ENCODE measurements at places on chromosomes 7 and 10.

DNA sequence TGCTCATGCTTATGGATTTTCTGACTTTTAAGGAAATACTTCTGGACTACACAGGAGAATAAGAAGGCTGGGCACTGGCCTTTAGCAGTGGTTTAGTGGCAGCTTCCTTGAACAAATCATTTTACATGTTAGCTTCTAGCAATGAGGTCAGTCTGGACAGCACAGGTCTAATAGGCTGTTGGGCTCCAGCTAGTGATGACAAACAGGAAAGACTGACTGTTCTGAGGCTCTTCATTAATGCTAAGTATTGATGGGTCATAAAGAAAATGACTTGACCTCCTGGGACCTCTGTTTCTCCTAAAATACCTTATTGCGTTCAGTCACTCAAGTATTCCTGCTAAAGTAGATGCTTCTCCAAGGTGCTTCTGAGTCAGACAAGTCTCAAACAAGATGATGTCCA is 4.9 kb upstream of the RHOBTB1 start:
- DNase-seq, result no peak

GRCh38 chr10:51972733-51973346 is 273.4 kb upstream of the CSTF2T start:
- DNase-seq, result peak; percentile 6

GRCh38 chr10:122139627-122140170 is 131.4 kb upstream of the BTBD16 start:
- no peak for DNase-seq

DNA sequence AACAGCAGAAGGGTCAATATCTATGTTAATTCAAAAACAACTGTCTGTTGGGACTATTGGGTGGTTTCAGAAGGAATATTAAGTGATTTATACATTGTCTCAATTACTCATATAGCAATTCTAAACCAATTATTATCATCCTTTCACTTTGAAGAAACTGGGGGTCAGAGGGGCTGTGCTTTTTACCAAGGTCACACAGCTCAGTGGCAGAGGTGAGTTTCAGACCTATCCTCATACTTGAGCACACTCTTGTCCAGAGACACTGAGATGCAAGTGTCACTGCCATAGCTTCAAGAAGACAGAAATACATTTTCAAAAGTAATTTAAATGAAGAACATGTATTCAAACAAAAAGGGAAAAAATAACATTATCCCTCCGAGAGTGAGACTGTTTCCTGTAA is 195.3 kb downstream of the ARL4A start:
- DNase-seq, result no peak

DNA sequence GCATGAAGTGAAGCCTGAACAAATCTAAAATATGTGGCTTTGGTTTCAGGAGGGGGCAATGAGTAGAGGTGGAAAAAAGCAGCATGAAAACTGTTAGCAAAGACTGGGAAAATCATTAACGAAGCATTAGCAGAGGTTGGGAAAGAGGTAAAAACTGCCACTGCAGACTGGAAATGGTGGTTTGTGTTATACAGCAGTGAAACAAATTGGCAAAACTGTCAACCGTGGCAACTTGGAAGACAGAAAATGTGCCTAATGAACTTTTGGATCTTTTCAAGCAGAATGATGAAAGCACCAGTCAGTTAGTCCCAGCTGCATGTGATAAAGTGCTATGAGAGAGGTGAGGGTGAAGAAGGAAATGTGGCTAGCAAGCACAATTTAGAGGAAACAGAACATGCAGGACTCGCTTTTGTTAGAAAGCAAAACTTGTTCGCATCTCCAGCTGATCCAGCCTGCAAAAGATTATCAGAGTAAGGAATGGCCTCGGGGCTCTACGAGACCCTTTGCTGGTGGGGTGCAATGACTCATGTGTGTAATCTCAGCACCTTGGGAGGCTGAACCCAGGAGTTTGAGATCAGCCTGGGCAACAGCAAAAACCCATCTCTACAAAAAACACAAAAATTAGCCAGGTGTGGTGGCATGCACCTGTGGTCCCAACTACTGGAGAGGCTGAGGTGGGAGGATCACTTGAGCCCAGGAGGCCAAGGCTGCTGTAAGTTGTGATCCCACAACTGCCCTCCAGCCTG is 45.7 kb downstream of the SKIDA1 start:
- no peak for DNase-seq

DNA sequence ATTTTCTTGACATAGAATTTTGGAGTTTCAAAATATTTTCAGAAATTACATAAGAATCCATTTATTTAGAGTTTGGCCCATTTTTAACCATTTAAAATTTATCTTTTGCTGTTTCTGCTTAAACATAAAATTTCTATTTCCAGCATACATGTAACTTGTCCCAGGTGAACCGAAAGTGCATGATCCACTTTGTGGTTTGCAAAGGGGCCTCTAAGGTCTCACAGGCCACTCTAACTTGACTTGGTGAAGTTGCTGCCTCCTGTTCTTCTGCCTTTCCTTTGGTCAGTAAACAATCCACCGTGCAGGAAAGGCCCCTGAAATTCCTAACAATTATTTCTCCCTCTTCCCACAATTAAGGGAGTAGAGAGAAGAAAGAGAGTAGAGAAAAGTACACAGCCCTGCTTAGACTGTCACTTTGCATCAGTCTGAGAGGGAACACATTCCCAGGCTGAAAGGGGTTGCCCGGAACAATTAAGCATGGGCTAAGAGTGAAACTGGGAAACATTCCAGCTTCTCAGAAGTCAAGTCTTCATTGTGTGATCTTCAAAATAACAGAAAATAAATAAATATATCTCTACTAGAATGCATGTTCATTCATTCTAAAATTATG is 79.5 kb upstream of the SEMA3A start:
- no peak for DNase-seq

DNA sequence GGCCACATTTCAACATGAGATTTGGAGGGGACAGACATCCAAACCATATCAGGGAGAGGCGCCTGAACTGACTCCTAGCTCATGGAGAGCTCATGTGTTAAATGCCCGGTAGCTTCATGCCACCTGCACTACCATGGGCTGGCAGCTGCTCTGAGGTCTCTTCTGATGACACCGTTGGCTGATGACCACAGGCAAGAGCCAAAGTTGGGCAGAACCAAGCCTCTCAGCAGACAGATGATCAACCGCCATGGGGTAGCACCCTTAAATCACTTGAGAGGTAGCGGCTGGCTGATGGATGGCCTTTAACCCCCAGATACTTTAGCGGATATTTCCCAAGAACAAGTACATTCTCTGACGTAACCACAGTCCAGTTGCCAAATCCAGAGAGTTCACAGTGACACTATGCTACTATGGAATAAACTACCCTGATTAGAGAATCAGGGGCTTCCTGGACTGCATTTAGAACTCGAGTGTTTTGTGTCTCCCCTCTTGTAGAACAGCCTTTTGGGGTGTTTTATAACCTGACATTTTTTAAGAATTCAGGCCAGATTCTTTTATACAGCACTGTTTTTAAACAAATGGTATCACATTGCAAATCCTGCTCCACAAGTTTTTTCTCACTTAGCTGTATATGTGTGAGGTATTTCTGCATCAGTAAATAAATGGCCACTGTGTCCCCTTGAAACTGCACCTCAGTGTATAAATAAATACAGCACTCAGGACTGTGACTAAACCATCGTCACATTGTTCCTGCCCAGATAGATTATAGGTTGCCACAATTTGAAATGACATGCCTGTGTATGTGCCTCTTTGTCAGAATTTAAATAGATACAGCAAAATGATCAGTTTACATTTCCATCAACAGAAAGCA is 30.8 kb upstream of the DRGX start:
- DNase-seq, result no peak

DNA sequence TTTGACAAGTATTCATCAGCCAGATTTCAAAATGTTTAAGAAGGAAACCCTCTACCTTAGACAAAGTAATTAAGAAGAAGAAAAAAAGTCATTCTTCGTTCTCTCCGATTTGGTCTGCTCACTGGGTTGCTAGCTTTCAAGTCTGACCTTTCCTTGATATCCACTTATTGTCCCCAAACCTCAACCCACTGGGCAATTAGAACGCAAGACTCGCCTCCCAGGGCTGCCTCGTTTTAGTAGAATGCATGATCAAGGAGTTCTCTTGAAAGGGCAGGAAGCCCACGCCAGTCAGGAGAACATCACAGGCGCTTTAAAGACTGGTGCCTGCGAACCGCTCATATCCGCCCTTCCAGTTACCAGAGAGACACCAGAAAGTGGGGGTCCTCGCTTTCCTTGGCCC is 637.7 kb downstream of the PARD3 start:
- no peak for DNase-seq

GRCh38 chr7:32915041-32915536 is 23.5 kb upstream of the KBTBD2 start:
- peak; percentile 6 for DNase-seq

DNA sequence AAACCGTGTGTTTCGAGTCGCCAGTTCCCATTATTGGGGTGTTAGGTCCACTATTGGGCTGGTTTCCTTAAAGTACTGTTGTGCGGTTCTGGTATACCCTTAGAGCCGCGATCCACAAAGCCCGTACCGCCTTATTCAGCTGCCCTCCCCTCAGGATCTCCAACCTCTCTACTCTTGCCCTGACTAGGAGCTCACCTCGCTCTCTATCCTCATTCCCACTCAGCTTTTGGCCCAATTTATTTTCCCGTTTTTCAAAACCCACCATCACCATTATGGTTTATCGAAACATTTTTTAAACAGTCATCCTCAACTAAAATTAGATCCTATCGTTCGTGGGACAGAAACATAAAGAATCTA is 461 bp upstream of the ETV1 start:
- no peak for DNase-seq

GRCh38 chr7:157843336-157844140 is 506.7 kb downstream of the DNAJB6 start:
- DNase-seq, result no peak

- no peak for DNase-seq
Measured at GRCh38 chr7:158416283-158416933, 171.2 kb downstream of the PTPRN2 start.

DNA sequence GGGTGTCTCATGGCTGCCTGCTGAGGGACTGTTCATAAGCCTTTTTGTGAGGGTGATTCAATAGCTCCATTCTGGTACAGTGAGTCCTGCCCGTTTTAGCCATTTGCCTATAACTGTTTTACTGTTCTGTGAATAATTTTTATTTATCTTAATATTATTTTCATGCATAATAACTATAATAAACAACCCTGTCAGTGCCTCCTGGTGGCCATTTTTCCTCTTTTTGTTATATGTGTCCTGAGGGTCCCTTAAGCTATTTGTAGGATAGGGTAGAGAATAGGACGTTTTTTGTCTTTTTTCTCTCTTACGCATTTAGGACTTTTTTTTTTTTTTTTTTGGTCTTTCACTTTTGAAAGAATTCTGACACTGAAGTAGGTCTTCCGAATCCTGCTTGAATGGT is 2.9 kb downstream of the C1QL3 start:
- DNase-seq, result no peak

GRCh38 chr10:23038172-23038571 is 57.2 kb upstream of the MSRB2 start:
- DNase-seq, result no peak

GRCh38 chr10:113278221-113278620 is 274.6 kb upstream of the HABP2 start:
- DNase-seq, result no peak

Data from activated CD4-positive, alpha-beta T cell treated with anti-CD3 and anti-CD28 coated beads, Interleukin-10, Interleukin-2, amounts not matched to agents 100 ng/mL and 50 ng/mL, durations not matched to agents 16 hours and 8 hours (primary cell).